ENCODE measurements at places on chromosomes 6 and 20.

- peak; percentile 16 for DNase-seq
Measured at GRCh38 chr6:110882274-110882619, 7.7 kb downstream of the AMD1 start.

DNA sequence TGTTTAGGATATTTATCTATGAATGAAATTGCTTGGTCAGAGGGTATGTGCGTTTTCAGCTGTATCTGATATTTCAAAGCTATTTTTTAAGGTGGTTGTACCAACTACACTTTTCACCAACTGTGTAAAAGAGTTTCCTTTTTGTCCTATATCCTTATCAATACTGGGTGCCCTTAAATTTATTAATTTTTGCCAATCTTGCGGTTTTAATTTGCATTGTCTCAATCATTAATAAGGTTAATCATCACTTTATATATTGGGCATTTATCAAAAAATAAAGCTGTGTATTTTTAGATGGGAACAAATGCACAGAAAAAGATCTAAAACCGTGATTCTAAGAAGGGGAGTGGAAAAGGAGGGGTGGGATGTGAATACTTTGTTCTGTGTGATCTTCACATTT is 66.7 kb upstream of the SALL4 start:
- DNase-seq = no peak

GRCh38 chr20:32477594-32478512 is 107.3 kb downstream of the NOL4L start:
- DNase-seq = peak; percentile 26

DNA sequence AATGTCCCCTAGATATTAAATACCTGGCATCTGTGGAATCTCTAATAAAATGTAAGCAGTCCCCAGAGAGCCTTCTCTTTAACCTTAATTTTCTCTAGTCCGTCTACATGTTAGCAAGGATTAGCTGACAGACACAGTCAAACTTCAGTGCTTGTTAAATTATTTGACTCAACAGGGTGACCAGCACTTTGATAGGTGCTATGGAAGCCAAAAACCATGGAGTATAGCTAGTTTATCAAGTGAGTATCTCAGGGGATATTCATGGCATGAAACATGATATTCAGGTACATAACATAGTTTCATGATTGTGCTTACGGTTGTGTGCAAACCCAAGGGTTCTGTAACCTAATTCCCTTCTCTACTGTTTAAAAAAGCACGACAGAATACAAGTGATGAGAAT is 3.9 kb downstream of the RHAG start:
- DNase-seq = no peak

DNA sequence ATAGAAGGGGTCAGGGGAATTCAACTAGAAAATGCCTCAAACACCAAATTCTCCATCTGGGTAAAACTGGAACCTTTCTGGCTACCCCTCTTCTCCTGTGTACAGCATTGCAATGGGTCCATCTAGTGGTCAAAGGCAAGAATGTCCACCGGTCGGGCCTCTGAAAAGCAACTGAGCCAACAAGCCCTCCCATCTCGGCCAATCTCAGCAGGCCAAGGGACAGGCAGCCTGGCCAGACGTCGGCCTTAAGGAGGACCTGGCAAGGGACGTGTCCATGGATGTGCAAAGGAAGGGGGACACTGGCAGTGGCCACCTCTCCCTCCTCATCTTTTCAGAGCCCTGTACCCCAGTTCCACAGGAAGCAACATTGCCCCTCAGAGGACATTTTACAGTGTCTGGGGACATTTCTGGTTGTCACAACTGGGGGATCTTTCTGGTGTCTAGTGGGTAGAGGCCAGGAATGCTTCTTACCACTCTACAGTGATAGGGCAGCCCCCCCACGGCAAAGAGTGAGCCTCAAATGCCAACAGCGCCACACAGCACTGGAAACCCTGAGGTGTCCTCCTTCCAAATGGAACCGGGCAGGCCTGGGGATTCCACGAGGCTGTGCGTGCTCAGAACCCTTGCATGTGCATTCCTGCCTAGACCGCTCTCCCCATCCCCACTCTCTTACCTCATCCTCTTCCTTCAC is 99.8 kb upstream of the FOXA2 start:
- peak; percentile 65 for DNase-seq

- DNase-seq = peak; percentile 35
Measured at GRCh38 chr6:168828800-168829199, 387.8 kb downstream of the SMOC2 start.

- no peak for DNase-seq
Measured at GRCh38 chr6:34985236-34985635, 96.2 kb downstream of the ANKS1A start.

GRCh38 chr20:34705397-34706301 is 1.5 kb downstream of the TP53INP2 start:
- DNase-seq = no peak

- DNase-seq = no peak
Measured at GRCh38 chr6:44005507-44005903, 121.7 kb downstream of the MRPL14 start.

DNA sequence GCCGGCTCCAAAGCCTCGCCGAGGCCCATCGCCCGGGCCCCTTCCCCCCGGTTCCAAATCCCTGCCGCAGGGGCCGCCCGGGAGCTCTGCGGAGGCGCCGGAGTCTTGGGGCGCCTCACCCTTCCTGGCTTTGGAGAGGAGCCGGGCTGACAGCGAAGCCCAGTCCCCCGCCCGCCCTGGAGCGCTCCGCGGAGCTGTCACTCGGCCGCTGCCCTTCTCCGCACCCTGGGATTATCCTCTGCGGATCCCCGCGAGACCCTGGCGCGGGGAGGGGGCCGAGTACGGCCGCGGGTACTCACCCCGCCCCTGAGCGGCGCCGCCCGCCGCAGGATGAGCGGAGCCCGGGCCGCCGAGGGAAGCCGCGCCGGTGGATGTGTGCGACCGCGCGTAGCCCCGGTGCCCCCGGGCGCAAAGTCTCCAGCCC is 343 bp downstream of the SNAP91 start:
- DNase-seq = peak; percentile 7

GRCh38 chr20:34532320-34532719 is 16.1 kb downstream of the DYNLRB1 start:
- DNase-seq = no peak

GRCh38 chr20:22825546-22825945 is 209.6 kb upstream of the SSTR4 start:
- no peak for DNase-seq

DNA sequence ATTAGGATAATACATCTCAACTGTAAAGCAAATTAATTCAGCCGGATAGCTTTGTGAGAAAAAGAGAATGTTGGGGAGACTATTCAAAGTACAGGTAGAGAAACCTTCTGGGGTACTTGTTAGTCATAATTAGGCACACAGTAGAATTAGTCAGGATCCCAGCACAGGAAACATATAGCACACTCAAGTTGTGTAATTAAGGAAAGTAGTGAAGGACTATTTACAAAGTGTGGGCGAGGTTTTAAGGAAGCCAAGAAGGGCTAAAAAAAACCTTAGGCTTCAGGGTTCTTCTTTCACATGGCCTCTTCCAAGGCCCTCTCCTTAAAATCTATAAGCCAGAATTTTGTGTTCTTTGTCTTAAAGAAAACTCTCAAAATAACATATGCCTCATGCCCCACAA is 126.7 kb downstream of the RTN4IP1 start:
- no peak for DNase-seq

- peak; percentile 69 for DNase-seq
Measured at GRCh38 chr6:143620447-143620846, 57.3 kb upstream of the PHACTR2 start.

GRCh38 chr6:6277413-6277812 is 43.0 kb downstream of the F13A1 start:
- DNase-seq = peak; percentile 91

- peak; percentile 10 for DNase-seq
Measured at GRCh38 chr6:83853178-83854000, at the start of gene RIPPLY2. RIPPLY2 (plus strand) TSS chr6:83853360; CDS start chr6:83853417, 57 bp downstream.

DNA sequence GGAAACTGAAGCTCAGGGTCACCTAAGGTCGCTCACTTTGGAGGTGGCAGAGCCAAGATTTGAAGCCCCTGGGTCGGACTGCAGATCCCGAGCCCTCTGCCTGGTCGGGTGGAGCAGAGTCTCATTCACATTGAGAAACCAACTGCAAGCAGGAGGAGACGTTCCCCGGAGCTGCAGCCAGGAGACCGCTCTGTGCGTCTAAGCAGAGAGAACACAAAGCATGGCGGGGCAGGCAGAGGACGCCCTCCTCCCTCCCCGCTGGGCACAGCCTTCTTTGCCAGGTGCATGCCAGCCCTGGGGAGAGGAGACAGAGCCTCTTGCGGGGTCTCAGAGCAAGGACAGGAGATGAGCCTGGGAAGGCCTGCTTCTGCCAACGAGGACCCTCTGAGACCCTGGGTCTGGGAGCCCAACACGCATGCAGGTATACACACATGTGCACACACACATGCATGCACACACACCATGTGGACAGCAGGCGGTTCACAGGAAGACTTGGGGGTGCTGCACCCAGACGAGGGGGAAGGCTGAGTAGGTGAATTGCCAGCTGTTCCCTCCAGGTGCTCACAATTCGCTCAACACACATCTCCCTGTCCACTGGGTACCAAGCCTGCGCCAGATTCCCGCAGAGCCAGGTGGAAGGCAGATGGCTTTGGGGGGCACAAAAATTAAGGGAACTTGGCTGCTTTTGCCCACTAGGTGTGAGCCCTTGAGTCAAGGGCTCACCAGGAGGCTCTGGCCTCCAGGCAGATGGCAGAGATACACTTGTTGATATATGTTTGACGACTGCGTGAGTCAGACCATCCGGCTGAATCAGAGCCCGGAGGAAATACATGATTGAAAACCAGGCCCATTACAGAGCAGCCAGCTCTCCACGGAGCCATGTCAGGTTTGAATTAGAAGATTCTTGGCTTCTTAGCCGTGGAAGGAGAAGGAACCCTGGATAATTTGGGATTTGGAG is 5.5 kb upstream of the NTSR1 start:
- peak; percentile 90 for DNase-seq

DNA sequence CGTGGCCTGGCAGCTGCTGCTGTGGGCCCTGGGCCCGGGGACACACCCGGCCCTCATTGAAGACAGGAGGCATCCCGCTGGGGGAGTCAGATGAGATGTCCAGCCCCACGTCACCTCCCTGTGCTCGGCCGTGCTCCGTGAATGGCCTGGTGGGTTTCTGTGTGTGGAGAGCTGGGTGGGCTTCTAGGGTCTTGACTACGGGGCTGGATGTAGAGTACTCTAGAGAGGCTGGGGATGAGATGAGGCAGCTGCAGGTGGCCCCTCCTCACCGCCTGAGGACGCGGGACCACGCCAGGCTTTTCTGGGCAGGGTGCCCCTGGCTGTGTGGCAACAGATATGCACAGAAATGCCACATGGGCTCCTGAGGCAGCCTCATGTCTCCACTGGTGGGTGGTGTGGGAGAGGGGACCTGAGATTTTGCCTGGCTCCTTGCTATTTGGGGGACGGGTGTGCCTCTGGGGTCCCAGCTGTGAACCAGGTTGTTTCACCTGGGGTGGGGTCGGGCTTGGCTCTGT is 8.4 kb upstream of the BHLHE23 start:
- DNase-seq = no peak

DNA sequence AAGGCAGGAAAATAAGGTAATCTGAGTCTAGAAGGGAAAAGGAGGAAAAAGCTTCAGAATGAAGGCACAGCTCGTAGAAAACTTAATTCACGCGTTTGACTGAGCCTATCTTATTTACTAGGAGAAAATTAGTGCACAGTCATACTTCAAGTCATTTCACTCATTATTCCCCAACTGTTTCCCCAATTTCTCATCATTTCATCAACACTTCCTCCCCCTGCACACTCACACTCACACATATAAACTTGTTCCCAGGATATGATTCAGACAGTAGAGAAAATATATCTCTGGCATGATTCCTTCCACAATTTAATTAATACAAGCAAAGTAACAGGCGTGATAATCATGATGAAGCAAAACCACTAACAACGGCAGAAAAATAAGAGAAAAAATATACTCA is 94.5 kb upstream of the F13A1 start:
- DNase-seq = peak; percentile 36

GRCh38 chr6:127570739-127571389 is 6.1 kb upstream of the C6orf58 start:
- DNase-seq = no peak

GRCh38 chr6:56693246-56693607 is 50.5 kb upstream of the DST start:
- peak; percentile 91 for DNase-seq

- DNase-seq = no peak
Measured at GRCh38 chr6:37033819-37034795, 28.7 kb downstream of the FGD2 start.

DNA sequence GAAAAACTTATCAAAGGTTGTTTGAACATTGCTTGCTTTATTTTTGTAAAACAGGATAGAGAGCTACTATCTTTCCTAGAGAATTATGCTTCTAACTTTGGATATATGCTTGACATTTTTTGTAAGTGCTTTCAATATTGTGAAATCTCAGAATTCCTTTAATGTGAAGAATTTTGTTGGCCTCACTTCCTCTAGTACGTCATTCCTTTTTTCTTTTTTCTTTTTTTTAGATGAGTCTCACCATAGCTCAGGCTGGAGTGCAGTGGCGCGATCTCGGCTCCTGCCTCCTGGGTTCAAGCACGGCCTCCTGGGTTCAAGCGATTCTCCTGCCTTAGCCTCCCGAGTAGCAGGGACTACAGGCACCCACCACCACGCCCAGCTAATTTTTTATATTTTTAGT is 668.1 kb downstream of the RFPL4B start:
- DNase-seq = peak; percentile 79

- DNase-seq = no peak
Measured at GRCh38 chr6:15001326-15001910, 244.5 kb upstream of the JARID2 start.

DNA sequence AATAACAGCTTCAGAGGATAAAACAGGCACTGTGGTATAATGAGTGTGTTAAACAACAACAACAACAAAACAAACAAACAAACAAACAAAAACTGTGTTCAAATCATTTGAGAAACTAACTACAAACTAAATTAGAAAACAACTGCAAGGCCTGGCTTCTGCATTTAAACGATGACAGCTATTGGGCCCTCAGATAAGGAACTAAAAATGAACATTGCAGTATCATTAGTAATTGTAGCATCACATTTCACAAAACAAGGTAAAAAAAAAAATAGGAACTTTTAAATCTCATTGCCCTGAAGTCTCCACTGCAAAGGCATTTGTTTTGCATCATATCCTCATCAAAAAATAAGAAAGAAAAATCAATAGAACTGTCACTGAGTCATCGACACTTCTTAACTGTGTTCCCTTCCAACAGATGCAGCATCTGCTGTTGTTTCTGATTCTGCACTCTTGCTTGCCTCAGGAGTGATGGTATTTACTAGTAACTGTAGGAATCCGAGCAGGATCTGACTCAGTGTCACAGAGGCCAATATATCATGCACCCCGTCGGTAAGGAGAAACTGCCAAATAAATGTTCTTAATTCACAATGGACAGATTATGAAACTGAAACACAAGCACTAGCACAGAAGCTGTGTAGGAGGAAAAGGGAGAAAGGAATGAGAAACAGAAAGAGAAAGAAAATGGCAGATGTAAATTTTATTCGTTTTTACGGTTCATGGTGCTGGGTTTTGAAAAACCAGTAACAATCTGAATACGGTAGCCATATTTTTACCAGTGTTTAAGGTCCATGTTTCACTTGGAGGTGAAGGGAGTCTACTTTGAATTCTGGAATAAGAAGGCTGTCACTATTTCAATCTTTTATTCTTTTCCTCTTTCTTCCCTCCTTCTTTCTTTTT is 365.7 kb upstream of the EPHA7 start:
- DNase-seq = peak; percentile 86

All from fibroblast of skin of right biceps (primary cell).